GM19239 (cell line): ENCODE measurements at places on chromosomes 5 and 9.

DNA sequence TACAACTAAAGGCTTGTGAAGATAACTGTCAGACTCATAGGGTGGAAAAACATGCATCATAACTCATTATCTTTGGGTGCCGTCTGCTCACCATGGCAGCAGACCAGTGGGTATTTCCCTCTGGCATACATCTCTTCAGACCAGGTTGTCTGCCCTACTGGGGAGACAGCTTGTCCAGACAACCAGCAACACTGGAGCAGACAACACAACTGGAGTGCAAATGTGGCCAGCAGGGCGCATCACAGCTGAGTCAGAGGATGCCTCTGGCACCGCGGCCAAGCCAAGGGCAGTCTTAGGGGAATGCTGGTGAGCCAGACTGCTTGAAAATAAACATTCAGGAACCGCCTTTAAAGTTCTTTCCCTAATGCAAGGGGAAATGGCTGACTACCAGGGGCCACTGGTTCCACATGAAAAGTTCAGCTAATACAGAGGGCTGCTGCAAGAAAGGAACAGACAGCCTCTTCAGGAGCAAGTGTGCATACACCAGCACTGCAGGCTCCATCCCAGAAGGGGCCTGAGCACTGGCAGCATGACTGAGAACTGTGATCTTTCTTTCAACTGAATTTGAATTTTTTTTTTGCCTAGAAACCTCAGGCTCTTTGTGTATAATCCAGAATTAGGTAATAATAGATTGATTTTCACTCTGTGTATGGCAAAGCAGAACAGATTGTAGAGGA is 77.3 kb downstream of the MAMDC2 start:
- DNase-seq: no peak

DNA sequence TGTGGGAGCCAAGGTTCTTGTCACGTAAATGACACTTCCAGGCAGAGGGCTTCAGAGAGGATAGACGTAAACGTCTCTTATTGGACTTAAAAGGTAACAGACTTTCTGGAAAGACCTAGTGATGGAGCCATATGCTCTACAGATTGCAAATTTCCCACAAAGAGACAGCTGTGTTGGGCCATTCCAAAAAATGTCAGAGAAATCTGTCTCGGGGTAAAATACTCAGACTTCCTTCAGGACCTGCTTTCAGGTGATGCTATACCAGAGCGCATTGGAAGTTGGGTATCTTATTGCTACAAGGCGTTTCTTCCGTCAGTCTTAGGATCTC is 29.2 kb downstream of the PROP1 start:
- DNase-seq: no peak

GRCh38 chr5:141322261-141322660 is 1.7 kb upstream of the TAF7 start:
- DNase-seq: no peak

GRCh38 chr5:105230516-105231157 is 1668.0 kb upstream of the NUDT12 start:
- DNase-seq: no peak

- DNase-seq: no peak
These were observed at the start of gene ZNF462 for GRCh38 chr9:106862821-106863720. Gene ZNF462 (plus strand): TSS chr9:106863166. CDS start chr9:106923384, 60,218 bp downstream.

DNA sequence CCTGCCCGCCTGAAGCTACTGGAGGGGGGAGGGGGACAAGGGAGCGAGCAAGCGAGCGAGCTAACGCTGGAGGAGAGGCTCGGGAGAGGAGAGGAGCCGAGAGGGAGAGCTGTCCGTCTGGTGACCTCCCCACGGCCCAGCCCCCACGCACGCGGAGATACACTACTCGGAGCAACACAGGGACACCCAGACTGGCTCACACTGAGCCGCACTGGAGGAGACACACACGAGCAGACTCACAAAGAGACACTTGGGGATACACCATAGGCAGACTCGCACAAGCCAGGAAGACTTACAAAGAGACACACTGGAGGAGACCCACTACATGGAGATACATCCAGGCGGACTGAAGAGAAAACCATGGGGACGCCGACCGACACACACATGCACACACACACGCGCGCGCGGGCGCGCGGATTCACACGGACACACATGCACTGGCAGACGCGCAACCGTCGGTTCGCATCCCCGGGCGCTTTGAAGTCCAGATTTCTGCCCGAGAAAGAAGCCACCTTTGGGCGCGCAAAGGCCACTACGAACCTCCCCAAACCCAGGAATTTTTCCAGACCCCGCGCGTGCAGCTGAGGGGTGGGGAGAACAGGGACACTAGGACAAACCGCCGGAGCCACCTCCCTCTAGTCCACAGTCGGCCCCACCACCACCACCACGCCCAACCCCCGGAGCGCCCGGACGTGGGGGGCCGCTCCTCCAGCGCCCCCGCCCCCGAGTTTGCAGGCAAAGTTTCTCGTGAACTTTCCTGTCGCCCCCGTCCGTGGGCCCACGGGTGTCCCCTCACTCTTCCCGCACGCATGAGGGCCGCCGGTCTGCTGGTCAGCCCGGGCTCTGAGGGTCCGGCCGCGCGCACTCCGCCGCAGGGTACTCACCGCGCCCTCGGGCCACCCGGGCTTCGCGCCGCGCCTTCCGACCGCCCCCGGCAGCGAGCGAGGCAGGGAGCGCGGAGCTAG is 571 bp downstream of the CNTFR start:
- no peak for DNase-seq
